NK-92 treated with Interleukin-12 subunit alpha and Interleukin-12 subunit beta, amount 100 ng/mL, for 24 hours (cell line): ENCODE measurements at places on chromosomes 13 and 19.

- no peak for DNase-seq
Measured at GRCh38 chr13:44312834-44313551, 60.6 kb upstream of the SERP2 start.

- DNase-seq, result no peak
Measured at GRCh38 chr13:98450539-98451111, 126.3 kb downstream of the STK24 start.

DNA sequence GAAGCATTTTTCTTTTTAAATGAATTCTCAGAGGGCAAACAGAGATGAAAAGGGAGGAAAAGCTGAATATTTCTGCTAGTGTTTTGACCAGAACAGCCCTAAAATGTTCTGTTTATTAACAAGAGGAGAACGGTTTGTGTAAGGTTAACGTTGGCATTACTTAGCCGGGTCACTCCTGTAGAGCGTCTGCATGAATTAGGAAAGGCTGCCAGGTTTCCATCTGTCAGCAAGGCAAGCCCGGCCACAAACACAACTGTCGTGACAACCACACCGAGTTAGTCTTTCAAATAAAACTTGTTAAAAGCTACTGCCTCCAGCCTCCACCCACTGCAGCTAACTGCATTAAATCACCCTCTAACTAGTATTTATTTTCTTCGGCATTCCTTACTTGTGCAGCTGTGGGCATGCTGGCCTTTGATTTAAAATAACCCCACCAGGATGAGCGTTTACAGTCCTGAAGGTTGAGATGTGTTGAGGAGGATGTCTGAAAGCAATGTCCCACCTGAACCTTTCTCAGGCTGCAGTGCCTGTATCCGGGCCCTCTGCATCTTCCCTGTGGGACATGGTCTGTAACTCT, 527.9 kb downstream of the FGF9 start:
- no peak for DNase-seq

- DNase-seq, result no peak
Measured at GRCh38 chr19:38394488-38394887, 6.0 kb downstream of the SPRED3 start.

DNA sequence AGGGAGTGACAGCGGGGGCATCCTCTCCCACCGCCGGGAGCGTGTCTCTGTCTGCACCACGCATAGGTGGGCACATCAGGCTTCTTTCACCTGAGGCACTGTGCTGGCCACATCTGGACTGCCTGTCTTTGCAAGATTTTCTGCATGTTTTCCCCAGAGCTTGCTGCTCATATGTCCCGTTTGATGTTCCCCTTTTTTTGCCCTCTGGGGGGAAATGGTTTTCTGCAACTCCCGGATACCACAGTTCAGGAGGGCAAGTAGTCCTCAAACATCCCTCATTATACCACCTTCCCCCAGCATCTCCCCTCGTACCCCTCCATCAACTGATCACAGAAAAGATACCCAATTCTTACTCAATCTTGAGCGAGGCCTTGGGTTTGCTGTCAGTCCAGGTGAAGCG, 168.0 kb downstream of the PAN3 start:
- DNase-seq, result no peak

DNA sequence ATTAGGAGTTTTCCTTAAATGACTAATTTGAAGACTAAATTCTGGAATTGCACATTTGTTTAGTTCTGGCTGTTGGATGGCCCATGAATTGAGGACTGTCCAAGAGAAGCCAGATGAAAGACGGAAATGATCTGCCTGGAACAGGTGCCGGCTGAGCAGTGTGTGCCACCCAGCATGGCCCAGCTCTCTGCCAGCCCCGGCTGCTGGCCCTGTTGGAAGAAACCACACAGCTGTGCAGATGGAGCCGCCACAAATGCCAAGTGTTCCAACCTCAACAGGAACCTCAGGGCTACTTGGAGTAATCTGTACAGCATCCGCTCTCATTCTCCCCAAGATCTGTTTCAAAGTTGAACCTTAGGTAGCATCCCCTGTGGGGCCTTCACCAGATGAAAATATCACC, 67.0 kb upstream of the STARD13 start:
- DNase-seq, result no peak

DNA sequence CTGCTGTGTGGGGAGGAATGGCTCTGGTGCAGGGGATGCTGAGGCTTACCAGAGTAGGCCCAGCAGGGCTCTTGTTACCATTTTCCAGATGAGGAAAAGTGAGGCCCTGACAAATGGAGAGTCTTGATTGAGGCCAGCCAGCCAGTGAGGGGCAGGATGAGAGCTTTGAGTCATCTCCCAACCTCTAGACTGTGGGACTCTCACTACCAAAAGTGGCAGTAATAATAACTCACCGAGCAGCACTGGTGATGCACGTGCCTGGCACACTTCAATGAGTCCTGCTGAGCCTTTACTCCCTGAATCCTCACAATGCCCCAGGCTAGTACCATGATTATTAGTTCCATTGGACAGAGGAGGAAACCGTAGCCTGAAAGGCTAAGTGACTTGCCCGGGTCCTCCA, 7.8 kb downstream of the CIC start:
- DNase-seq, result no peak

- DNase-seq, result no peak
Measured at GRCh38 chr13:43364210-43365038, 341.0 kb downstream of the DNAJC15 start.

- DNase-seq, result no peak
Measured at GRCh38 chr13:109974354-109974753, 188.0 kb upstream of the IRS2 start.

GRCh38 chr19:49689133-49690078, at the start of gene ADM5:
Gene ADM5 (plus strand): TSS chr19:49689594. CDS start chr19:49689838, 244 bp downstream.
- DNase-seq, result no peak
